ENCODE measurements at places on chromosomes 2 and 18.
A peak's percentile ranks its signal among the peaks of the same experiment; 100 is the strongest.

GRCh38 chr2:38076710-38077430 is 919 bp upstream of the CYP1B1 start:
- peaks cover 33% of the 10 kb centered on the region for H3K27me3 ChIP-seq
- no peaks in the 10 kb centered on the region for H3K36me3 ChIP-seq
- H3K27ac ChIP-seq = peak overlapping the region; percentile 26
- H3K4me3 ChIP-seq = peak overlapping the region; percentile 76

GRCh38 chr2:8448824-8449556 is 232.9 kb upstream of the ID2 start:
- no peak for DNase-seq
- H3K27me3 ChIP-seq = no peaks in the 10 kb centered on the region
- H3K4me1 ChIP-seq = peaks cover 6% of the 10 kb centered on the region
- no peaks in the 10 kb centered on the region for H3K36me3 ChIP-seq
- no peak overlapping the region for H3K4me3 ChIP-seq

- peaks cover 3% of the 10 kb centered on the region for H3K4me1 ChIP-seq
- H3K4me3 ChIP-seq = no peak overlapping the region
- H3K36me3 ChIP-seq = no peaks in the 10 kb centered on the region
These were observed 1.3 kb downstream of the VWA3B start for GRCh38 chr2:98088261-98088660.

DNA sequence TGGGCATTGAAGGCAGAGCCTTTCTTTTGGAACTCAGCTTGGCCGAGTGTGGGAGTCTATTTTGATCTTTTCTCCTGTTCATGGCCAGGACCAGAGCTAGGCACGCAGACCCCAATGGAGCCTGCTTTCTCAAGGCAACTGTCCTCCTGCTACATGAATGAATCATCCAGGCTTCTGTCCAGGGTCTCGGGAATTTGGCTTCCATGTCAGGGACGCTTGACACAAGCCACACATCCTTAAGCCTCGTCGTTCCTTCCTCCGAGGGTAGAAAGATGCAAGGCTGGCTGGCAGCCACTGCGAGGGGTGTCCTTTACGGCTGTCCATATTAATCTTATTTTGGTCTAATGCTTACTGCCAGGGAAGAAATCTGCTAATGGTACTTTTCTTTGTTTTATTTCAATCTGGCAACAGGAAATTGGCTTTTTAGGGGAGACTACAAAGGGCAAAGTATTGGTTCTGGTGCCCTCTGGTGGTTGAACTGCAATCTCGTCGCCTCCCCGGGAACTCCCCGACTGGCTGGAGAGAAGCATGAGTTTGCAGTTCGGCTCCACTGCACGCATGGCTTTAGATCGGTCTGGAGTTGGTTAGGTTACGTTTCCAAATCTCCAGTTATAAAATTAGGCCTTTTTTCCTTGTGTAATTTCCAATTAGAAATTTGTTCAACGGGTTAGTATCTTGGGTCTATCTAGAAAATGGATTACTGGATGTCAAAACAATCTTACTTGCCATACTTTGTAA is 135.2 kb downstream of the ALPK2 start:
- peaks cover 17% of the 10 kb centered on the region for H3K27me3 ChIP-seq
- no peak overlapping the region for H3K4me3 ChIP-seq
- no peak overlapping the region for H3K27ac ChIP-seq
- peak; percentile 19 for DNase-seq
- no peaks in the 10 kb centered on the region for H3K36me3 ChIP-seq

- DNase-seq = no peak
- H3K27ac ChIP-seq = no peak overlapping the region
- H3K27me3 ChIP-seq = peaks cover 16% of the 10 kb centered on the region
These were observed 24.6 kb upstream of the STK25 start for GRCh38 chr2:241532733-241533601.

GRCh38 chr2:69694894-69695849 is 46.8 kb upstream of the ANXA4 start:
- no peaks in the 10 kb centered on the region for H3K36me3 ChIP-seq
- H3K4me1 ChIP-seq = no peaks in the 10 kb centered on the region
- H3K27ac ChIP-seq = no peak overlapping the region
- no peak overlapping the region for H3K4me3 ChIP-seq

DNA sequence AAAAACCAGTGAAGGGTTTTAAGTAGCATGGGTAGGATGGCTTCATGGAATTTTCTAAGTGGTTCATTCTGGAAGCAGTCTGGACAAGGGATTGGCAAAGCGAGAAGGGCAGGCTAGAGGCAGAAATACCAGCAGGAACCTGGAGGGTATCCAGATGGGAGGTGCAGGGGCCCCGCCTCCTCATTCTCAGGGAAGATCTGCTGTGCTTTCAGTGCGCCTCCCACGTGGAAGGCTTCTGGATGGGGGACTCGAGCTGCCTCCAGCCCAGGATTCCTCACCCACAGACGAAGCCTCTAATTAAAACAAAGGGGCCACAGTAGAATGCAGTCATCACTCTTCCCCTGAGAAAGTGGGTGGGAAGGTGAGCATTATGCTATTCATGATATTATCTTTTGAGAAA is 79.8 kb downstream of the VSNL1 start:
- peak overlapping the region; percentile 39 for H3K4me3 ChIP-seq
- no peaks in the 10 kb centered on the region for H3K36me3 ChIP-seq
- peak overlapping the region; percentile 82 for H3K27ac ChIP-seq
- DNase-seq = peak; percentile 36
- H3K27me3 ChIP-seq = no peaks in the 10 kb centered on the region

- H3K4me3 ChIP-seq = no peak overlapping the region
- H3K27ac ChIP-seq = no peak overlapping the region
- DNase-seq = no peak
- H3K36me3 ChIP-seq = peaks cover 18% of the 10 kb centered on the region
These were observed 73.6 kb upstream of the RBM44 start for GRCh38 chr2:237724811-237725478.

DNA sequence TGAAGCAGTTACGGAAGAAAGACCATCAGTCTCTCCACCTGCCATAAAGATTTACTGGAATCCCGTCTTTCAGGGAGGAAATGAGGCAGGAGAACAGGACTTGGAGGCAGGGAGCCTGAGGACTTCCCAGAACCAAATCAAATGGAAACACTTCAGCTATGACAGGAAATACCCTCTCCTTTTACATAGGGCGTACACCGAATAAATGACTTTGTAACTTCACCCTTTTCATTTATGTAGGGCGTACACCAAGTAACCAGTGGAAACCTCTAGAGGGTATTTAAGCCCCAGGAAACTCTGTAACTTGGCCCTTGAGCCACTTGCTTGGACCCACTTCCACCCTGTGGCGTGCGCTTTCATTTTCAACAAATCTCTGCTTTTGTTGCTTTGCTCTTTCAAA is 218.3 kb upstream of the SLC39A10 start:
- H3K4me3 ChIP-seq = no peak overlapping the region
- no peaks in the 10 kb centered on the region for H3K36me3 ChIP-seq
- no peak overlapping the region for H3K27ac ChIP-seq
- no peaks in the 10 kb centered on the region for H3K27me3 ChIP-seq
- DNase-seq = no peak

DNA sequence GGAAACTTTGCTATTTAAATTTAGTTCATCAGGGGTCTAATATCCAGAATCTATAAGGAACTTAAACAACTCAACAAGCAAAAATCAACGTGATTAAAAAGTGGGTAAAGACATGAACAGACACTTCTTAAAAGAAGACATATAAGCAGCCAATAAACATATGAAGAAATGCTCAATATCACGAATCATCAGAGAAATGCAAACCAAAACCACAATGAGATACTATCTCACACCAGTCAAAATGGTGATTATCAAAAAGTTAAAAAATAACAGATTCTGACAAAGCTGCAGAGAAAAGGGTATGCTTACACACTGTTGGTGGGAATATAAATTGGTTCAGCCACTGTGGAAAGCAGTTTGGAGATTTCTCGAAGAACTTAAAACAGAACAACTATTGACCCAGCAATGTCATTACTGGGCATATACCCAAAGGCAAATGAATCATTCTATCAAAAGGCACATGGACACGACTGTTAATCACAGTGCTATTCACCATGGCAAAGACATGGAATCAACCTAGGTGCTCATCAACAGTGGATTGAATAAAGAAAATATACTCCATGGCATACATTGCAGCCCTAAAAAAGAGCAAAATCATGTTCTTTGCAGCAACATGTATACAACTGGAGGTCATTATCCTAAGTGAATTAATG is 189.9 kb downstream of the SLC4A10 start:
- no peaks in the 10 kb centered on the region for H3K27me3 ChIP-seq
- DNase-seq = no peak
- H3K4me3 ChIP-seq = no peak overlapping the region
- no peaks in the 10 kb centered on the region for H3K36me3 ChIP-seq

- H3K4me1 ChIP-seq = no peaks in the 10 kb centered on the region
- DNase-seq = no peak
- H3K4me3 ChIP-seq = no peak overlapping the region
- H3K36me3 ChIP-seq = no peaks in the 10 kb centered on the region
- H3K27ac ChIP-seq = no peak overlapping the region
- no peaks in the 10 kb centered on the region for H3K27me3 ChIP-seq
These were observed 460.9 kb downstream of the RIT2 start for GRCh38 chr18:42654556-42654955.

- no peak for DNase-seq
- H3K4me3 ChIP-seq = no peak overlapping the region
- H3K27me3 ChIP-seq = no peaks in the 10 kb centered on the region
- H3K4me1 ChIP-seq = no peaks in the 10 kb centered on the region
- H3K27ac ChIP-seq = no peak overlapping the region
These were observed 205.5 kb upstream of the FSHR start for GRCh38 chr2:49359721-49360406.

GRCh38 chr2:178286636-178287035 is 92.3 kb downstream of the OSBPL6 start:
- no peak overlapping the region for H3K4me3 ChIP-seq
- no peak overlapping the region for H3K27ac ChIP-seq
- peaks cover 9% of the 10 kb centered on the region for H3K4me1 ChIP-seq
- no peaks in the 10 kb centered on the region for H3K27me3 ChIP-seq
- DNase-seq = no peak
- H3K36me3 ChIP-seq = peaks cover 2% of the 10 kb centered on the region

DNA sequence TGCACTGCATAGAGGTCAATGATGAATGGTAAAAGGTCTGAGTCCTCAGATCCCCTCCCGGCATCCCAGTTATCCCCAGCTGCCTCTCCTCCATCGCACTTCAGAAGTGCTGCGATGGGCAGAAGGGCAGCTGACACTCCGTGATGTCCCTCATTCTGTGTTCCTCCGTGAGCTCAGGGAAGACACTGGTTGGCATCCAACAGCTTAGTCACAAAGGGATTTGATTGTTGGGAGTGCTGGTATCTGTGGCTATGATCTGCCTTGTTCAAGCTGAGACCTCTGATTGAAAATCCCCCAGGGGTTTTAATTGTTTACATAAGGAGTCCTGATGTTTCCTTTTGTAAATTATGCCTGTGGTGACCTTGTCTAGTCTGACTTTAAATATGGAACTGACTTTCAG is 19.0 kb upstream of the SAG start:
- no peaks in the 10 kb centered on the region for H3K27me3 ChIP-seq
- H3K4me3 ChIP-seq = no peak overlapping the region
- H3K36me3 ChIP-seq = peaks cover 51% of the 10 kb centered on the region
- DNase-seq = no peak
- H3K27ac ChIP-seq = no peak overlapping the region

DNA sequence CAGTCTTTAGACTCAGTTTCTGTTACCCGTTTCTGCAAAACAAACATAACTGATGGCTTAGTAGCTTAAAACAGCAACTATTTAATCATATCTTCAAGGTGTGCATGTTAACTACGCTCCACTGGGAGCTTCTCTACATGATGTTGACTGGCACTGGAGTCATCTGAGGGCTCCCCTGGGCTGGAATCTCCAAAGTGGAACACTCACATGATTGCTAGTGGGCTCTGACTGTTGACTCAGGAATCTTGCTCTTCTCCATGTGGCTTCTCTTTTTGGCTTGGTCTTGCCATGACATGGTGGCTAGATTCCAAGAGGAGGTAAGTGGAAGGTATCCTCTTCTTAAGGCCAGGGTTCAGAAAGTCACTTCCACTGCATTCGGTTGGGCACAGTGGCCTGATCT is 160.8 kb downstream of the PMAIP1 start:
- no peak overlapping the region for H3K27ac ChIP-seq
- peaks cover 23% of the 10 kb centered on the region for H3K4me1 ChIP-seq
- no peak overlapping the region for H3K4me3 ChIP-seq
- peak; percentile 73 for DNase-seq

GRCh38 chr18:23336101-23336500 is 117.0 kb upstream of the RIOK3 start:
- H3K27ac ChIP-seq = no peak overlapping the region
- H3K4me3 ChIP-seq = no peak overlapping the region
- no peaks in the 10 kb centered on the region for H3K27me3 ChIP-seq
- no peaks in the 10 kb centered on the region for H3K36me3 ChIP-seq

DNA sequence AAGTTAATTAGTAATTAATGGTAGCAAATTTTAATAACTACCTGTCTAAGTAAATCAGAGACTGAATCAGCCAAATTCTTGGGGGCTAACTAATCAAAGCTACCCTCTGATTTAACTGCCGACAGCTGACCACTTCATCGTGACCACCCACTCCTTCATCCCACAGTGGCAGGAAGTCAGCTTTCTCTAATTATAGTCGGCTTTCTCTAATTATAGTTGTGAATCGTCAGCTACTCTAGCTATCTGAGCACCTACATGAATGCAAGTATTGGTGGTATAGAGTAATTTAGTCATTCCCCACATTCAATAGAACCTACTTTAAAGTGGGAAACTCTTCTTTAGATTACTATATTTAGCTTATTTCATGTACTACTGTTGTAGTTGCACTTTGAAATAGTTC is 185.5 kb downstream of the PTGR3 start:
- no peak overlapping the region for H3K4me3 ChIP-seq
- H3K36me3 ChIP-seq = no peaks in the 10 kb centered on the region
- H3K4me1 ChIP-seq = no peaks in the 10 kb centered on the region
- DNase-seq = no peak
- no peak overlapping the region for H3K27ac ChIP-seq
- H3K27me3 ChIP-seq = no peaks in the 10 kb centered on the region

DNA sequence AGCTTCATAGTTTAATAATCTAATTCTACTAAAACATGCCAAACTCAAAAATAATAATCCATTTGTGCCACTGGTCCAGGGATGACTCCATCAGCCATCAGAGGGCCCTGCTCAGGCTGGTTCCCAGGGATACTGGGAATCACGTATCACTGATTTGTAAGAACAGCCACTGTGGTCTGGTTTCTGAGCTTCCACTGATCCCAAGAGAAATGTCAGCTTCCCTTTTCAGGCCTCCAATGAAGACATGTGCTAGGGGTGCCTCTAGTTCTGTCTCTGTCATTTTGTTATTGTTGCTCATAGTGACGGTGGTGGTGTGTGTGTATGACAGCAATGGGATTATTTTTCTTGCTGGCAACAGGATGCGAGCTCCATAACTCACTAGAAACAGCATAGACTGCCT is 83.2 kb downstream of the CELF4 start:
- no peaks in the 10 kb centered on the region for H3K36me3 ChIP-seq
- no peak overlapping the region for H3K4me3 ChIP-seq
- H3K27ac ChIP-seq = no peak overlapping the region

DNA sequence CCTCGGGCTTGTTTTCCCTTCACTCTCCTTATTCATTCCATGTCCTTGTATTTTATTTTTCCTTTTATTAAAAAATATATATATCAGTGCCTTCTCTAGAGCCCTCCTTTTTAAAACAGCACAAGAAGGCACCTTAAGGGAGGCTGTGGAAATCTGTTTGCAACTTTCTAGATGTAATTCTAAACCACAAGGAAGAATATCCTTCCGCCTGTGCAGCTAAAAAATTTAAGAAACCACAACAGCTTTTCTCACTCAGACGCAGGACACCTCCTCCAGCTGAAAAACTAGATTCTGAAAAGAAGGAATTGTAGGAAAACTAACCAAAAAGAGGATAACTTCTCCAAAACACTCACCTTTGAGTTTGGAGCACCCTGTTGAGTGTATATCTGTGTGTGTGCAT is 142.2 kb downstream of the BCL11A start:
- H3K36me3 ChIP-seq = no peaks in the 10 kb centered on the region
- H3K4me1 ChIP-seq = peaks cover 14% of the 10 kb centered on the region
- H3K27me3 ChIP-seq = peaks cover 5% of the 10 kb centered on the region
- no peak for DNase-seq
